CD8-positive, alpha-beta memory T cell (primary cell): ENCODE measurements at places on chromosomes 1 and 21. TPM values are rescaled to one million over a fixed set of nuclear protein-coding genes. Genes with fewer than 3 reads are reported as not detected.

DNA sequence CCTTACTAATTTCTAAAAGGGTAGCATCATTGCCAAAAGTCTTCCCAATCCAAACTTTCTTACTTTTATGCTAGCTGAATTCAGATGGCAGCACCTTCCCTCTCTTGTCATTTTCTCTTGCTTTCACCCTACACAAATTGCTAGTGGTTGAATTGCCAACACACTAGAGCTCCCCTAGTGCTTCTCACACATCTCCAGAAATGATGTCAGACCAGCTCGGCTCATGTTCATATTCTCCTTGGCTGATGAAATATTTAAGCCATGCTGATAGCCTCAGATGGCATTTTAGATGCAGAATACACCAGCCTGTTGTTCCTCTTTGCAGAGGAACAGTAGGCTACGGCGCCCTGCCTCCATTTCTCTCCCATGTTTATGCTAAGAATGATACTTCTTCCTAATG is 256.9 kb downstream of the PTBP2 start:
- no peak overlapping the region for H3K4me3 ChIP-seq
- no peak overlapping the region for H3K27ac ChIP-seq
- no peaks in the 10 kb centered on the region for H3K36me3 ChIP-seq

LGR6 gene
- 0.40 TPM for total RNA-seq

- H3K27ac ChIP-seq = no peak overlapping the region
- no peak overlapping the region for H3K4me3 ChIP-seq
- H3K4me1 ChIP-seq = no peaks in the 10 kb centered on the region
- no peaks in the 10 kb centered on the region for H3K36me3 ChIP-seq
Observed at GRCh38 chr1:233114860-233115259, 164.4 kb downstream of the NTPCR start.

SAMD11 gene
- not detected for total RNA-seq

ALX3 gene
- total RNA-seq = not detected

- no peak for DNase-seq
- H3K27me3 ChIP-seq = no peaks in the 10 kb centered on the region
- H3K27ac ChIP-seq = no peak overlapping the region
- no peaks in the 10 kb centered on the region for H3K4me1 ChIP-seq
- H3K4me3 ChIP-seq = no peak overlapping the region
Observed at GRCh38 chr1:98181036-98181764, 260.4 kb upstream of the DPYD start.

- H3K27me3 ChIP-seq = peaks cover 11% of the 10 kb centered on the region
- peaks cover 10% of the 10 kb centered on the region for H3K4me1 ChIP-seq
- H3K27ac ChIP-seq = no peak overlapping the region
- DNase-seq = peak; percentile 46
- H3K36me3 ChIP-seq = no peaks in the 10 kb centered on the region
Observed at GRCh38 chr1:234778221-234779159, 168.5 kb upstream of the IRF2BP2 start.

DNA sequence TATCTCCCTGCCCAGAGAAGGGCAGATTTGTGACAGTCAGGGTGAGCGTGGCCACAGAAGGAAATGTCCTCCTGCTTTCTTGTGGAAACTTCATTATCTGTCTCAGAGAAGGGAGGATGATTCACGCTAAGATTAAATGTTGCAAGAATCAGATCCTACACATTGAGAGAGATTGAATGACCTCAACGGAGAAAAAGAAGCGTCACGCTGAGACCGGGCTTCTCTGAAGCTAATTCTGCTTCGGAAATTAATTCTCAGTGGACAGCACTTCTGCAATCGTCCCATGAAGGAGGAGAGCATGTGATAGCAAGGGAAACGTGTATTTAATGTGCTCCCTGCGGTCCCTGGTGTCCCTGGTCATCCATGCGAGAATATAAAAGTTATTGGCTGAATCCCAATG is 19.8 kb upstream of the C1orf21 start:
- no peak overlapping the region for H3K4me3 ChIP-seq
- DNase-seq = no peak
- no peaks in the 10 kb centered on the region for H3K4me1 ChIP-seq

NBPF6 gene
- total RNA-seq = not detected

- no peak for DNase-seq
- no peaks in the 10 kb centered on the region for H3K4me1 ChIP-seq
- H3K36me3 ChIP-seq = no peaks in the 10 kb centered on the region
- H3K27ac ChIP-seq = no peak overlapping the region
Observed at GRCh38 chr1:50183378-50184133, 74.8 kb downstream of the ELAVL4 start.
